Activated T-helper 17 cell treated with anti-CD3 and anti-CD28 coated beads, Interleukin-2, amount 50 U/mL, for 72 hours (primary cell): ENCODE measurements at places on chromosomes 12 and 14.

GRCh38 chr12:24608108-24608507, 340.8 kb downstream of the BCAT1 start:
- H3K27me3 ChIP-seq = peaks cover 5% of the 10 kb centered on the region
- no peak overlapping the region for H3K4me3 ChIP-seq
- no peak overlapping the region for H3K27ac ChIP-seq
- ATAC-seq = no peak

DNA sequence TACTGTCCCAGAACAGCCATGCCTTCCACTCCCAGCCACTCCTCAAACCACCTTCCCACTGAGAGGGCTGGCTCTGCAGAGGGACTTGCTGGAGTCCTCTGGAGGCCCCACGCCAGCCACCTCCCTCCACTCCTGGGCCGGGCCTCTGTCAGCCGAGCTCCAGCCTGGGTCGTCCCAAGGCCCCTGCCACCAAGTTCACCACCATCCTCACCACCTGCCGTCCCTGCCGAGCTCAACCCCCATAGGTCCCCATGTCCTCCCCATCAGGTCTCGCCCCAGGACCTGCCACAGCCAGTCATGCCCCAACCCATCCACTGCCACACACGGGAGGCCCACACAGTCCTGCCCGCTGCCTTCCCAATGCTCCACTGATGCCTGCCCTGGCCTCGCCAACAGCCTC, 39.0 kb downstream of the ITPK1 start:
- H3K4me1 ChIP-seq = peaks cover 9% of the 10 kb centered on the region
- H3K36me3 ChIP-seq = no peaks in the 10 kb centered on the region
- no peaks in the 10 kb centered on the region for H3K27me3 ChIP-seq
- no peak for ATAC-seq

DNA sequence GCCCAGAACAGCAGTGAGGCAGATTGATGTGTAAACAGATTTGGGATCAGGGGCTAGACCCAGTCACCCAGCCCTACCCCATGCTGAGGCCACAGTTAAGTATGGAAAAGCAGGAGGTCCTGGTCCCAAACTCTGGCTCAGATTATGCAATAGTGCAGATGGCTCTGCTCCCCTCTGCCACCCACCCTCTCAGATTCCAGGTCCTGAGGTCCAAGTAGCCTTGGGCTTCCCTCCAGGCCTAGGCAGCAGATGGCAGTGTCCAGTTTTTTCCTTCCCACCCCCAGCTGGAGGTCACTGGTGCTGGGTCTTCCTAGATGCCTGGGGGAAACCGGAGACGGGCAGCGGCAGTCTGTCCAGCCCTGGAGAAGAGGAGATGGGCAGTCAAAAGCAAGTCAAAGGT, 2.8 kb upstream of the DHH start:
- no peak overlapping the region for H3K4me3 ChIP-seq
- peaks cover 68% of the 10 kb centered on the region for H3K36me3 ChIP-seq
- H3K27ac ChIP-seq = no peak overlapping the region
- H3K4me1 ChIP-seq = peaks cover 8% of the 10 kb centered on the region

- H3K36me3 ChIP-seq = peaks cover 43% of the 10 kb centered on the region
- H3K27ac ChIP-seq = peak overlapping the region; percentile 40
- H3K4me1 ChIP-seq = peaks cover 30% of the 10 kb centered on the region
- peak; percentile 73 for ATAC-seq
- no peaks in the 10 kb centered on the region for H3K27me3 ChIP-seq
- H3K4me3 ChIP-seq = peak overlapping the region; percentile 62
Measured at GRCh38 chr14:77593501-77593961, 22.9 kb downstream of the SPTLC2 start.

DNA sequence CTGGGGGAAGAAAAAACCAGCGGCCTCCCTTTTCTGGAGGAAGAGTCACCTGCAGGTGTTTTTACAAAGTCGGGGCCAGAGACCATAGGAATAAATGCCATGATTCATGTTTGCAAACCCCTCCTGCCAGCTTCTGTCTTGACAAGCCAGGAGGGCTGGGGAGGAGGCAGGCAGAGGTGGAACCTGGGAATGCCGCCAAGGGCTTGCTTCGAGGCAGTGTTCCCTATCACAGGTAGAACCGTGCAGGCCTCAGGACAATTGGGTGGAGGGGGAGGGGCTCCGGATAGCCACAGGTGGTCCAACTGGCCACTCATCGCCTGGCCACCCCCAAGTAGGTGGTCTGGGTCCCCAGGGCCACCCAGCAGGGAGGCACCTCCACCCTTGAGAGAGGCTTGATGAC, 14.2 kb upstream of the DLK1 start:
- H3K36me3 ChIP-seq = no peaks in the 10 kb centered on the region
- no peaks in the 10 kb centered on the region for H3K4me1 ChIP-seq
- ATAC-seq = no peak
- H3K27me3 ChIP-seq = peaks cover 29% of the 10 kb centered on the region

GRCh38 chr12:26227361-26227745, 32.0 kb downstream of the SSPN start:
- H3K27me3 ChIP-seq = peaks cover 33% of the 10 kb centered on the region
- H3K27ac ChIP-seq = no peak overlapping the region
- no peaks in the 10 kb centered on the region for H3K4me1 ChIP-seq
- ATAC-seq = no peak
- H3K4me3 ChIP-seq = no peak overlapping the region
- H3K36me3 ChIP-seq = no peaks in the 10 kb centered on the region

DNA sequence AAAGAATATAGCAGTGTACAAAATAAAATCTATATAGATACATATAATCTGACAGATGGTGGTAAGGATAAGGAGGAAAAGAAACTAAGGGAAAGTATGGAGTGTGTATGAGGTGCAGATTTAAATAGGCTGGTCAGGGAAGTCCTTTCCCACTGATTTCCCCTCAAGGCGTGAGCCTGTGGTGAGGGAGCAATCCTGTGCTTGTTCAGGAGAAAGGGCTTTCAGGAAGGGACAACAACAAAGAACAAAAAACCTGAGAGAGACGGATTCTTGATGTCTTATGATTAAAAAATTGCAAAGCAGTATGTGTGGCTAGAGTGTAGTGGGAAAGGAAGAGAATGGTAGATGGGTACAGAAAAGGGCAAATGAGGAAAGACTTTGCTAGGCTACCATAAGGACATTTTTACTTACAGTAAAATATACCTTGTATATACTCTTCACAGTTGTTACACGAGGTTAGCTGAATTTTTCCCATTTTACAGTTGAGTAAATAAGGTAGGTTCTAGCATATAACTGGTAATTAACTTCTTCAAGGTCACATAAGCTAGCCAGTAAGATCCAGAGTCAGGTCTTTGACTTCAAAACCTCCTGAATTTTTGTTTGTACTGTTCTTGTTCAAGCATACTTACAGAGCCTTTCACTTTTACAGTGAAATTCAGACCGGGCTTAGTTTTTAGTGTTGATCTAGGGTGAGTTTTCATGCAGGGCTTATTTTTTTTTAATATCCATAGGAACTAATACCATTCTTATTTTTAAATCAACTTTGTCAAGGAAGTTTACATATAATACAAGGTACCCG, 15.6 kb downstream of the CNOT2 start:
- no peak for ATAC-seq
- no peaks in the 10 kb centered on the region for H3K27me3 ChIP-seq
- H3K4me1 ChIP-seq = peaks cover 40% of the 10 kb centered on the region
- no peak overlapping the region for H3K4me3 ChIP-seq
- peaks cover 38% of the 10 kb centered on the region for H3K36me3 ChIP-seq

DNA sequence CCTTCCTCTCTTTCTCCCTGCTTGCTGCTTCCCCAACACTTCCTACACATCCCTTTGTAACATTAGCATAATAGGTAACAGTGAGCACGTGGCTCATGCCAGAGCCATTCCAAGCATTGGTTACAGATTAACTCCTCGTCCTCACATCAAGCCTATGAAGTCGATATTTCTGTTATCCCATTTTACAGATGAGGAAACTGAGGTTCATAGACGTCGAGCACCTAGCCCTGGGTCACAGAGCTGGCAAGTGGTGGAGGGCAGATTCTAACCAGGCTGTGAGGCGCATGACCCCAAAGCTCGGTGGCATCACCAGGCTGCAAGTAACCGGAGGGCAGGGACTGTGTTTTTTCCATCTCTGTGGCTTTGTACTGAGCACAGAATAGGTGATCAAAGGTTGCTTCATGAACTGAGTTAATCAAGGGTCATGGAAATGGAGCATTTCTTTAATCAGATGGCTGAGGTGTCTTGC, 5.7 kb upstream of the SERPINA1 start:
- H3K4me3 ChIP-seq = peak overlapping the region; percentile 83
- peaks cover 9% of the 10 kb centered on the region for H3K27me3 ChIP-seq
- ATAC-seq = peak; percentile 58
- H3K4me1 ChIP-seq = peaks cover 33% of the 10 kb centered on the region
- peak overlapping the region; percentile 62 for H3K27ac ChIP-seq
- no peaks in the 10 kb centered on the region for H3K36me3 ChIP-seq

- H3K27me3 ChIP-seq = no peaks in the 10 kb centered on the region
- H3K4me3 ChIP-seq = no peak overlapping the region
- H3K4me1 ChIP-seq = no peaks in the 10 kb centered on the region
- ATAC-seq = no peak
- H3K36me3 ChIP-seq = no peaks in the 10 kb centered on the region
Measured at GRCh38 chr14:37247791-37248461, 50.2 kb downstream of the MIPOL1 start.

DNA sequence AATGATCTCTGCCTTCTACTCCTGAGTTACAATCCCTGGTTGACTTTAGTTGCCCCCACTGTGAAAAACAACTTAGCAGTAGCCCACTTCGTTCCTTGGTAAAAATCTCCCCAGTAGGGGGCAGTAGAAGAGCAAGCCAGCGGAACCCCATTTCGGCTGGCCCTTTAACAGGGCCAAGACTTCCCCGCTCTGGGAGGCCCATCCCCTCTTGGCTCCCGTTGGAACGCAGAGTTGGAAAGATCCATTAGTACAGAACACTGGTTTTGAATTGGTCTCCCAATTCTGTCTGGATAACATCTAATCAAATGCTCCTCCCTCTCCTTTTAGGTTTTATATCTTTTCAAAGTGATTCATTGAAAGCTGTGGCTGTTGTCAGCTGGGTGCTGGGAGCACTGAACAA, 1133.3 kb downstream of the BCL11B start:
- no peaks in the 10 kb centered on the region for H3K36me3 ChIP-seq
- peak overlapping the region; percentile 87 for H3K27ac ChIP-seq
- peak overlapping the region; percentile 85 for H3K4me3 ChIP-seq
- H3K27me3 ChIP-seq = no peaks in the 10 kb centered on the region

DNA sequence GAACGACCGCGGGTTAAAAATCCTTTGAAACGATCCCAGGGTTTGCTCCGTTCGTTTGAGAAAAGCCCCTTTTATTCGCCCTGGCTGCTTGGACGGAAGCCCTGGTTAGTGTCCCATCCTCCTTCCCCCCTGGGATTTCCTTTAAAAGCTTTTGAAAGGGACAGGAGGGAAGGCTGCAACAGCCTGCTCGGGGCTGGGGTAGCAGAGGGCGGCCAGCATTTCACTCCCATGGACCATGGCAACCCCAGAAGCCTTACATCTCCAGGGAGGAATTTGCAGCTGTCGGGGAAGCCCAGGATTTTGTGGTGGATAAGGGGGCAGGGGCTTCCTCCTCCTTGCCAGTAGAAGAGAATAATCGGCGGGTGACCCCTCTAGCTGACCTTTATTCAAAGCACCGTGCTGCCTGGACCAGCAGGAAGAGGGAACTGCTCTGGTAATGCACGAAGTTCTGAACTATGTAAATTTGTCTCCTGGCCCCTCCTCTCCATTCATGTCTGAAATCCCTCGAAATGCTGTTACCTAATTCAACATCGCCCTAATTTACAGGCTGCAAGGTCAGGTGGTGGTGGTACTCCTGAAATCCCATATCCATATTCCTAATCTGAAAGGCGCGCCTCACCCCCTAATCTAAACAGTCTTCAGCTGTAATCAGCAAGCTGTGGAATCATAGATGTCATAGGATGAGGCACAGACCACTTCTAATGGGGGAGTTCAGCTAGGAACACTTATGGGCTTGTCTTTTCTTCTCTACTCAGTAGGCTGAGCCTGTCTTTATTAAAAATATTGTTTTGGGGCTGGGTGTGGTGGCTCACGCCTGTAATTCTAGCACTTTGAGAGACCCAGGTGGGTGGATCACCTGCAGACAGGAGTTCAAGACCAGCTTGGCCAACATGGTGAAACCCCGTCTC, 1.0 kb upstream of the CLIP1 start:
- no peaks in the 10 kb centered on the region for H3K27me3 ChIP-seq
- H3K4me3 ChIP-seq = peak overlapping the region; percentile 86
- peaks cover 16% of the 10 kb centered on the region for H3K4me1 ChIP-seq
- no peaks in the 10 kb centered on the region for H3K36me3 ChIP-seq

- no peaks in the 10 kb centered on the region for H3K4me1 ChIP-seq
- H3K4me3 ChIP-seq = no peak overlapping the region
- peaks cover 75% of the 10 kb centered on the region for H3K36me3 ChIP-seq
- H3K27ac ChIP-seq = no peak overlapping the region
- no peak for ATAC-seq
Measured at GRCh38 chr12:22670762-22671161, 45.8 kb downstream of the ETNK1 start.

GRCh38 chr12:62787611-62788010, 147.3 kb downstream of the PPM1H start:
- H3K4me1 ChIP-seq = no peaks in the 10 kb centered on the region
- no peak overlapping the region for H3K4me3 ChIP-seq

- no peak for ATAC-seq
- H3K4me1 ChIP-seq = no peaks in the 10 kb centered on the region
- peaks cover 7% of the 10 kb centered on the region for H3K27me3 ChIP-seq
- H3K4me3 ChIP-seq = no peak overlapping the region
- no peak overlapping the region for H3K27ac ChIP-seq
- H3K36me3 ChIP-seq = no peaks in the 10 kb centered on the region
Measured at GRCh38 chr12:98085046-98085755, 430.2 kb upstream of the TMPO start.

DNA sequence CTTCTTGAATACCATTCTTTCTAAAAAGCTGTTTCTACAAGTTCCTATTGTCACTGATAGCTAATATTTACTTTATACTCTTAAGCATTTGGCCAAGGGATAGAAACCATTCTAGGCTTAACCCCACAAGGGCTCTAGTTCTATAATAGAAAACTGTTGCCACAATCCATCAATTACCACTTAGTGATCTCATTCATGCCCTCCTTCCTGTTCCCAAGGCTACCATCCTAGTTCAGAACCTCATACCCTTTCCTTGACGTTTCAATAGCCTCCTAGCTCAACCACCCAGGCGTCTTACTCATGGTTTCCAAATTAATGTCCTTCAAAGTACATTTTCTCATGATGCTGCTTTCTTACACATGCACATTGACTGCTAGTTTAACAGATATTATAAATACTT, 493.5 kb downstream of the NAV3 start:
- no peak for ATAC-seq
- H3K36me3 ChIP-seq = no peaks in the 10 kb centered on the region
- no peaks in the 10 kb centered on the region for H3K4me1 ChIP-seq
- no peaks in the 10 kb centered on the region for H3K27me3 ChIP-seq
- H3K4me3 ChIP-seq = no peak overlapping the region

DNA sequence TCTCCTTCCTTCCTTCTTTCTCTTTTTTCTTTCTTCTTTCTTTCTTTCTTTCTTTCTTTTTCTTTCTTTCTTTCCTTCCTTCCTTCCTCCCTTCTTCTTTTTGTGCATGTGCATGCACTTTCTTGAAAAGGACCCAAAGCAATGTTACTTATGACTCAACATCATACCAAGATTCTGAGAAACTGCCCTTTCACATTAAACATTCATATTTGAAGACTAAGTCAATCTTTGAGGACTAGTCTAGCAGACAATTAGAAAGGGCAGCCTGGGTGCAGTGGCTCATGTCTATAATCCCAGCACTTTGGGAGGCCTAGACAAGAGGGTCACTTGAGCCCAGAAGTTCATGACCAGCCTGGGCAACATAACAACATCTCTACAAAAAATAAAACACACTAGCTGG, 212.8 kb upstream of the KITLG start:
- no peak overlapping the region for H3K4me3 ChIP-seq
- ATAC-seq = no peak
- no peaks in the 10 kb centered on the region for H3K4me1 ChIP-seq
- H3K27ac ChIP-seq = no peak overlapping the region

- H3K27ac ChIP-seq = no peak overlapping the region
- H3K36me3 ChIP-seq = no peaks in the 10 kb centered on the region
- H3K4me3 ChIP-seq = no peak overlapping the region
- peaks cover 4% of the 10 kb centered on the region for H3K4me1 ChIP-seq
- H3K27me3 ChIP-seq = no peaks in the 10 kb centered on the region
Measured at GRCh38 chr12:19659501-19659900, 220.2 kb downstream of the AEBP2 start.
